Activated CD4-positive, alpha-beta T cell treated with anti-CD3 and anti-CD28 coated beads, Interleukin-2, amount 50 U/mL, for 48 hours (primary cell): ENCODE measurements at places on chromosomes 6 and 20.

DNA sequence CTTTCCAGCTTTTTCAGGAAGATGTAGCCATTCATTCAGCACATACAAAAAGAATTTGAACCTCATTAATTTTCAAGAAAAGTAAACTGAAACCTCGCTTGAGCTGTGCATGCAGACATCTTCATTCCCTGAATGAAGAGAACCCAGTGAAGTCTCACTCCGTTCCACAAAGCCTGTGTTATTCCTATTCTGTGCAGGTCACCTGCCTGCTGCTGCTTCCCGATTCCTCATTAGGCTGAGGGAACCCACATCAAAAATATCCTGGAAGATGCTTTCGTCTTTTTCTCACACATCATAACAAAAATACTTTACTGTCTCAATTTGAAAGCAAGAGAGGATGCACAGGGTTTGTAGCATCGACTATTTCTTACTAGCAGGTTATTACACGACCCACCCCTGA, 40.1 kb downstream of the TRMT6 start:
- no peak for DNase-seq

DNA sequence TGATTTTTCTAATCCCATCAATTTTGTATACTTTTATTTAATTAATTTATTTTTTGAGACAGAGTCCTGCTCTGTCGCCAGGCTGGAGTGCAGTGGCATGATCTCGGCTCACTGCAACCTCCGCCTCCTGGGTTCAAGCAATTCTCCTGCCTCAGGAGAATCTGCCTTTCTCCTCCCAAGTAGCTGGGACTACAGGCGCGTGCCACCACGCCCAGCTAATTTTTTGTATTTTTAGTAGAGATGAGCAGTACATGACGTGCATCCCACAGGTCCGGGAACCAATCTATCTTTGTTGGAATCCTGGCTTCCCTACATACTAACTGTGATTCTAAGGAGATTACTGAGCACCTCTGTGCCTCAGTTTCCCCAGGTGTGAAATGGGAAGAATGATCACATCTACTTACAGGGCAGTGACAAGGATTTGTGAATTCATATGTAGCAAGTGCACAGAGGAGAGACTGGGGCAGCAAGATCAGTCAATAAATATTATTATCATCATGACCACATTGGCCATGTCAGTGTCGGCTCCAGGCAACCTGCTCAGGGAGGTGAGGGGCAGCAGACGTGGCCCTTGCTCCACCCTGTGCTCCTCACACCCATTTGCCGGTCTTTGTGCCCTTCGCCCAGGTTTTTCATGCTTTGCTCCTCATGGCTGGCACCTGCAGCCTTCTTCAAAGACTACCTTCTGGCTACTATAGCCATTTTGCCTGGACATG, 22.1 kb downstream of the CYP24A1 start:
- no peak for DNase-seq

- DNase-seq = no peak
Measured at GRCh38 chr6:80287607-80288006, 181.1 kb downstream of the BCKDHB start.

GRCh38 chr6:150490586-150490985, 109.1 kb upstream of the PLEKHG1 start:
- DNase-seq = no peak

DNA sequence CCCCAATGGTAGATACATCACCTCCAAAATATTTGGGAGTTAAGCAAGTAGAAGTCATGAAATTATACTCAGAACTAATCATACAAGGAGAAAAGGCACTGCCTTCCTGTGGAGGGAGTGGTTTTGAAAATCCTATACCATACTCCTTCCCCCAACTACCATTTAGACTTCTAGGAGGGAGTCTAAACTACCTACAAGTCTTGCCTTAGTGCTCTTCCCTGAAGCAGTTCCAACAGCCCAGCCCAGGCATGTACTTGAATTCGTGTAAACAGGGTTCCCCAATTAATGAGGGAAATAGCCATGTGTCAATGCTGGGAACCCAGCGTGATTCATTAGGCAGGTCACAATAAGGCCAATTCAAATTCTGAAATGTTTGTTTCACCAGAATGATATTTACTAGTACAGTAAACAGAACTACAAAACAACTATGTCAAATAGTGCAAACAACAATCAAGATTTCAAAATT, 39.1 kb upstream of the SGK1 start:
- DNase-seq = no peak
